ENCODE measurements at places on chromosomes 7 and 10.

DNA sequence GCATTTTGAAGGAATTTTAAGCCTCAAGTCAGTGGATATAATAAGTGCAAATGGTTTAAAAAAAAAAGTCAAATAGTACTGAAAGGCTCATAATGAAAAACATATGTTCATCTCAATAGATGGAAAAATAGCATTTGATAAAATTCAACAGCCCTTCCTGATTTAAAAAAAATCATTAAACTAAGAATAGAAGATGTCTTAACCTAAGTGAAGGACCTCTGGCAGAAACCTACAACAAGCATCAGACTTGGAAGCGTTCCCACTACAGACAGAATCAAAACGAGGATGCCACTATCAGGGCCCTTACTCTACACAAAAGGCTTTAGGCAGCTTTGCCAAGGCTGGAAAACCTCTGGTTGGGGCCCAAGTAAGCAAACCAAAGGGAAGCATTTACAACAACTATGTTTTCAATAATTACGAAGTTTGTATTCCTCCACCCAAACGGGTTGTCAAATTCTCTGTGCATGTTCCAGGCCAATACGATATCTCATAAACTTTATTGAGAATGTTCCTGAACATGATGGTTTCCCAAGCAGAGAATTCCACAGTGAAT lies 45.1 kb downstream of the CYTH3 start:
- no peak for DNase-seq

DNA sequence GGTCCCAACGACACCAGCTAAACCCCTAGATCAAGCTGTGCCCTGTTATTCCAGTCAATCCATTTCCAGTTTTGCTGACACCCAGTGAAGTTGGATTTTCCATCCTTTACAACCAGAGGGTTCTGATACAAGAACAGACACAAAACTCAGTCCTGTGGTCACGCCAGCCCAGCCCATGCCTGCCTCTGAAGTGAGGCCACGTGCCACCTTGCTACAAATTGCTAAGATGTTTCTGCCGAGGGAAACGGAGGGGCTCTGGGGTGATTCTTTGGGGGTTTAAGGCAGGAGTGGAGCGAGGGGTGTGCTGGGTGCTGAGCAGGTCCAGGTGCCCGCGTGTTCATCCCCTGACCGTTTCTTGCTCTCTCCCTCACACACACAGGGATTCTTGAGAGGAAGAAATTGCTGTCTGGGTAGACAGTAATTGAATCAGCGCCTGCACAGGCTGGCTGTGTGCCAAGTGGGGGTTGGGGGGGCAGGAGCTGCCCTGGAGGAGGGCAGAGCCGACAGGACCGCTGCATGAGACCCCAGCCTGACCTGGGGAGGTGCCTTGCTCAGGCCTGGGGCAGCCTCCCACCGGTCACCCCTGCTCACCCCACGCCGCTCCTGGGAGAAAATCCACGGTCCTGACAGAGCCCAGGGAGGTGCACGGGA lies 38.1 kb downstream of the ADAP1 start:
- no peak for DNase-seq

DNA sequence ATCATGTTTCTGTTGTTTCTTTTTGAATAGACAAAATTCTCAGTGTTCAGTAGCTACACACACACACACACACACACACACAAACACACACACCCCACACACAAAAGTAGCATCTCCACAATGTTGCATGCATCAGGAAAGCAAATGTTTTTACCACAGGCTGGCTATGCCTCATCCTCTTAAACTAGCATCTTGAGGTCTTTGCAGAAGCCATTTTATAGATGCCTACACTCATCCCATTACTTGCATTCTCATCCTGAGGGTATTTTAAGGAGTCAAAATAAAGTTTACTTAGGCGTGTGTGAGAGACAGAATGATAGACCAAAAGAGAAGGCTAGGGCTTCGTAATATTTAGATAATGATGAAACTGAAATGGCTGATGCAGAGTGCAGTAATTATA lies 7.9 kb upstream of the INHBA start:
- DNase-seq: no peak

DNA sequence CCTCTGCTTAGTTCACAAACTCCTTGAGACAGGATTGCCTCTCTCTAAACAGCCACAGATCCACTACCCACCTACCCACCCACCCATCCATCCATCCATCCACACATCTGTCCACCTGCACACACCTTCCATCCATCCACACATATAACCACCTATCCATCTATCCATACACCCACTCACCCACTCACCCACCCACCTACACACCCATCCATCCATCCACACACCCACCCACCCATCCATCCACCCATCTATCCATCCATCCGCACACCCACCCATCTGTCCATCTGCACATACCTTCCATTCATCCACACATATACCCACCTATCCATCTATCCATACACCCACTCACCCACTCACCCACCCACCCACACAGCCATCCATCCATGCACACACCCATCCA lies 9.7 kb downstream of the TECPR1 start:
- DNase-seq: no peak

DNA sequence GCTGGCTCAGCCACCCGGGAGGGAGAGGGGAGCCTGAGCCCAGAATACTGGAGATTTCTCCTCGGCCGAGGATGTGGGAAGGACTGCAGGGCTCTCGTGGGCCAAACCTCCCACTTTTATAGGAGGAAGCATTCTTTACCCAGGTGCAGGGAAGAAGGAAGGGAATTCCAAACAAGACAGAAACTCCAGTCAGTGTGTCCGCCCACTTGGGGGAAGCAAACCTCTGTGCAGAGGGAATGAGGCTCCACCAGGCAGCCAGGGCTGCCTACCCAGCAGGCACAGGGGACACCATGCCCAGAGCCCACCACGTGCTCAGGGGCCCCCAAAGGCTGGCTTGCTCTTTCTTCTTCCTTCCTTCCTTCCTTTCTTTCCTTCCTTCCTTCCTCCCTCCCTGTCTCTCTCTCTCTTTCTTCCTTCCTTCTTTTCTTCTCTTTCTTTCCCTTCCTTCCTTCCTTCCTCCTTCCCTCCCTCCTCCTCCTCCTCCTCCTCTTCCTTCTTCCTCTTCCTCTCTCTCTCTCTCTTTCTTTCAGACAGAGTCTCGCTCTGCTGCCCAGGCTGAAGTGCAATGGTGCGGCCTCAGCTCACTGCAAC lies 15.4 kb upstream of the FZD9 start:
- DNase-seq: no peak

- no peak for DNase-seq
These were observed 1.9 kb downstream of the HHEX start for GRCh38 chr10:92691591-92692079.

DNA sequence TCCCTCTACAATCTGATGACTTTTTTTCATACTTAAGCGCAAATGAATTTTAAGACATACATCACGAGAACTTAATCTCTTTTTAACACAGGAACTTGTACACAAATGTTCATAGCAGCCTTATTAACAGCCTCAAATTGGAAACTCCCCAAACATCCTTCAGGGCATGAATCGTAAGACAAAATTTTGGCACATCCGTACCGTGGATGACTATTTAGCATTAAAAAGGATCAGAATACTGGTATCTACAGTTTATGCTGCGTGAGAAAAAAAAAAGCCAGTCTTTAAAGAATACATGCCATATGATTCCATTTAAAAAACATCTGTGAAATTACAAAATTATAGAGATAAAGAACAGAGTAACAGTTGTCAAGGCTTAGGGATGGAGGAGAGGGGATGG lies 46.8 kb downstream of the PDE1C start:
- no peak for DNase-seq
